ENCODE measurements at places on chromosomes 2 and 18. TPM values are rescaled to one million over a fixed set of nuclear protein-coding genes. Genes with fewer than 3 reads are reported as not detected.

Gene IL37
- not detected for total RNA-seq

Gene CYBRD1
- total RNA-seq = 47.7 TPM

GRCh38 chr2:51717312-51717711 lies 685.4 kb upstream of the NRXN1 start:
- no peak for DNase-seq

- DNase-seq = no peak
Measured at GRCh38 chr18:9868857-9869714, 16.7 kb upstream of the TXNDC2 start.

GRCh38 chr2:221088506-221088905 lies 483.6 kb downstream of the EPHA4 start:
- DNase-seq = no peak

DNA sequence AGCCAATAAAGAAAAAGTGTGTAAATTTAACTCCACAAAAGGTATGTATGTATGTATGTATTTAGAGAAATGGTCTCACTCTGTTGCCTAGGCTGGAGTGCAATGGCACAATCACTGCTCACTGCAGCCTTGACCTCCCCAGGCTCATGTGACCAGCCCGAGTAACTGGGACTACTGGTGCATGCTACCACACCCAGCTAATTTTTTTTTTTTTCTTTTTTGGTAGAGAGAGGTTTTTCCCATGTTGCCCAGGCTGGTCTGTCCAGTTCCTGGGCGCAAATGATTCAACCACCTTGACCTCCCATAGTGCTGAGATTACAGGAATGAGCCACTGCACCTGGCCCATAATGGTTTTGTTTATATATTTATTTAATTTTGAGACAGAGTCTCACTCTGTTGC lies 67.1 kb downstream of the CERKL start:
- no peak for DNase-seq

- no peak for DNase-seq
Measured at GRCh38 chr2:64649013-64649484, 4.7 kb downstream of the SERTAD2 start.

- DNase-seq = no peak
Measured at GRCh38 chr2:10471046-10471571, 23.0 kb upstream of the ODC1 start.

- no peak for DNase-seq
Measured at GRCh38 chr2:177489719-177490301, 97.2 kb downstream of the AGPS start.

All from mesothelial cell of epicardium (in vitro differentiated cells).